Airway epithelial cell (primary cell): ENCODE measurements at places on chromosomes 1 and 21. TPM values are rescaled to one million over a fixed set of nuclear protein-coding genes. Genes with fewer than 3 reads are reported as not detected.

UTS2 gene
- total RNA-seq, result 0.33 and 1.3 TPM in 2 replicates

XCL1 gene
- total RNA-seq, result not detected in 2 replicates

MSH4 gene
- total RNA-seq, result not detected in 2 replicates

KLHL17 gene
- 19.6 and 20.5 TPM in 2 replicates for total RNA-seq

DNM3 gene
- total RNA-seq, result 2.0 and 2.8 TPM in 2 replicates

AMY1C gene
- 1.4 and 1.7 TPM in 2 replicates for total RNA-seq

FCRL1 gene
- not detected in 2 replicates for total RNA-seq

IFNLR1 gene
- 3.4 and 8.0 TPM in 2 replicates for total RNA-seq

NECAP2 gene
- 57.0 and 57.7 TPM in 2 replicates for total RNA-seq

DNALI1 gene
- total RNA-seq, result 1.8 and 3.3 TPM in 2 replicates

TRIM67 gene
- not detected in 2 replicates for total RNA-seq

CR1 gene
- total RNA-seq, result not detected in 2 replicates

RNU1-3 gene
- total RNA-seq, result under 0.01 TPM in 2 replicates

IL10 gene
- not detected in 2 replicates for total RNA-seq

TNFRSF4 gene
- total RNA-seq, result not detected in 2 replicates

S100A5 gene
- 0.49 TPM in 1 of 2 replicates, not detected in the other for total RNA-seq

PRELP gene
- not detected in 2 replicates for total RNA-seq

ITLN2 gene
- not detected in 2 replicates for total RNA-seq

OR14A16 gene
- total RNA-seq, result not detected in 2 replicates

CD1B gene
- not detected in 2 replicates for total RNA-seq

SERINC2 gene
- 188 and 258 TPM in 2 replicates for total RNA-seq
